ENCODE measurements at places on chromosomes 7 and 10.

- no peak for DNase-seq
These were observed 282.2 kb upstream of the KLF14 start for GRCh38 chr7:131016230-131016629.

DNA sequence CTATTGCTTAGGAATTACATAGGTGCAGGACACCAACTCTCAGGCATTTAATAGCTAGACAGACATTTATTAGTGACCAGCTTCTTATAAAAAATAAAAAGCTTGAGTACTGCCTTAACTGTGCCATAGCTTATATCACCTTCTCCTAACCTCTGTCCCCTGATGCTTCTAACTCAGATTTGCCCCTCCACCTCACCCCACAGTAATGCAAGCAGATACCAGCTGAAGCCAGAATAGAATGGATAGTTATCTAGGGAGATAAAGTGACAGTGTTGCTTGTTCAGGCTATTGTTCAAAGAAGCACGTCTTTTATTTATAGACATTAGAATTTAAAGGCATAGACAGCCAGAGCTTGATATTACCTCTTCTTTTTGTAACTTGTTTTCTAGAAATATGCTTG lies 99.6 kb upstream of the GLCCI1 start:
- DNase-seq, result no peak

GRCh38 chr10:76631884-76632766 lies 1005.5 kb downstream of the KCNMA1 start:
- DNase-seq, result no peak

DNA sequence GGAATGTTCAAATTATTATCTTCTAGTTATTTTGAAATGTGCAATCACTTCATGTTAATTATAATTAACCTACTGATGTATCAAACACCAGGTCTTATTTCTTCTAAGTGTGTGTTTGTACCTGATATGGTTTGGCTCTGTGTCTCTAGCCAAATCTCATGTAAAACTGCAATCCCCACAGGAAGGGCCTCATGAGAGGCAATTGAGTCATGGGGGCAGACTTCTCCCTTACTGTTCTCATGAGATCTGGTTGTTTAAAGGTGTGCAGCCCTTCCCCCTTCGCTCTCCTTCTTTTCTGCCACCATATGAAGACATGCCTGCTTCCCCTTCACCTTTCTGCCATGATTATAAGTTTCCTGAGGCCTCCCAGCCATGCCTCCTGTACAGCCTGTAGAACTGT lies 18.6 kb upstream of the PRKCQ start:
- DNase-seq, result no peak

- peak; percentile 13 for DNase-seq
These were observed 157.0 kb upstream of the CACNA2D1 start for GRCh38 chr7:82600531-82600930.

DNA sequence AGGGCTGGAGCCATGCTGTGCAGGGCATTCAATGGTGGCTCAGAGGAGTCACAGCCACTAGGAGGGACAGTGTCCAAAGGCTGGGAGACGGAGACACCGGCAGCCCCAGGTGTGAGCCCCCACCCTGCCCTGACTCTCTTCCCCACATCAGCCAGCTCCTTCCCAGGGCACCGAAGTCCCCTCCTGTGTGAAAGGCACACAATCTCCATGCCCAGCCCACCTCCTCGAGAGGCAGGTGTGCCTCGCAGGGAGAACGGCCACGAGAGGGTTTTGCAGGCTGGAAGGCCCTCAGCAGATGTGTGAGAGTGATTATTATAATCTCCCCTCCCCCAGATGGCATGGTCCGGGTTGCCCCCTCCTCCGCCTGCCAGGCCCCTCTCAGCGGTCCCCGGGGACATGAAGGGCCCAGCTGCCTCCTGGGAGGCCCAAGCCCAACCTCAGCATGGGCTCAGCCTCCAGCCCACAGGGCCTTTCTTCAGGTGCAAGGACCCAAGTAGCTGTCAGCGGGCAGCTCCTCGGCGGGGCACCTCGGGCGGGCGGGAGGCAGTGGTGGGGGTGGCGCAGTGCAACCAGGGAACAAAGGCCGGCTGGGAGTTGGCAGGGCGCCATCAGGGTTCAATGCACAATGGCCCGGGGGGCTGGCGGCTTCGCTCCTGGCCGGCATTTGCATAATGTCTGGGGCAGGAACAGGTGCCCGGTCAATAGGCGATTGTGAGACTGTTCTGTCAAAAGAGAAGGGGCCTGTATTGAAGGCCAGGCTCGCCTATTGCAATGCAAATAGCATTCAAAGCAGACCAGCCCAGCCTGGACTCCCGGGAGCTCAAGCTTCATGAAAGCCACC lies 155.3 kb upstream of the ZMIZ1 start:
- DNase-seq, result no peak

DNA sequence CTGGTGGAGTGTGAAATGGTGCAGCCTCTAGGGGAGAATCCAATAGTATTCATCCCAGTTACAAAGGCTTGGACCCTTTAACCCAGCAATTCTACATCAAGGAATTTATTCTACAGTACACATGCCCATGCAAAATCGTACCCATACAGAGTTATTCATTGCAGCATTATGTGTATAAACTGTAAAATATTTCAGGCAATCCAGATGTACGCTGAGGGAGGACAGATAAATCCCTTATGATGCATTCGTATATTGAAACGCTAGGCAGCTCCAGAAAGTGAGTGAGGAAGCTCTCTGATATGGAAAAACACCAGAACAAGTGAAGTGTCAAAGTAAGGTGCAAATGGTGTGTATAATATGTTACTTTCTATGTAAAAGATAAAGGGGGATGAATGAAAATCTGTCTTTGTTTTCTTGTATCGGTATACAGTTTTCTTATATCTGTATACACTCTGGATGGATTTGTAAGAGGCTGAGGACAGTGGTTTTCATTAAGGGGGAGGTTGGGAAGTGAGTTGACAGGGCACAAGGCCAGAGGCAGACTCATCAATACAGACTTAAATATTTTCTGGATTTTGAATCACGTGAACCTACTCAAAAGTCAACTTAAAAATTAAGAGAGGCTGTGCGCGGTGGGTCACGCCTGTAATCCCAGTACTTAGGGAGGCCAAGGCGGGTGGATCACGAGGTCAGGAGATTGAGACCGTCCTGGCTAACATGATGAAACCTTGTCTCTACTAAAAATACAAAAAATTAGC lies 17.1 kb downstream of the VWA2 start:
- no peak for DNase-seq

- DNase-seq, result no peak
These were observed 460.9 kb upstream of the CNTNAP2 start for GRCh38 chr7:145655666-145656065.

- DNase-seq, result no peak
These were observed 972 bp downstream of the PHYH start for GRCh38 chr10:13298748-13299436.

GRCh38 chr7:76133839-76134238 lies 67.9 kb upstream of the SRRM3 start:
- no peak for DNase-seq

DNA sequence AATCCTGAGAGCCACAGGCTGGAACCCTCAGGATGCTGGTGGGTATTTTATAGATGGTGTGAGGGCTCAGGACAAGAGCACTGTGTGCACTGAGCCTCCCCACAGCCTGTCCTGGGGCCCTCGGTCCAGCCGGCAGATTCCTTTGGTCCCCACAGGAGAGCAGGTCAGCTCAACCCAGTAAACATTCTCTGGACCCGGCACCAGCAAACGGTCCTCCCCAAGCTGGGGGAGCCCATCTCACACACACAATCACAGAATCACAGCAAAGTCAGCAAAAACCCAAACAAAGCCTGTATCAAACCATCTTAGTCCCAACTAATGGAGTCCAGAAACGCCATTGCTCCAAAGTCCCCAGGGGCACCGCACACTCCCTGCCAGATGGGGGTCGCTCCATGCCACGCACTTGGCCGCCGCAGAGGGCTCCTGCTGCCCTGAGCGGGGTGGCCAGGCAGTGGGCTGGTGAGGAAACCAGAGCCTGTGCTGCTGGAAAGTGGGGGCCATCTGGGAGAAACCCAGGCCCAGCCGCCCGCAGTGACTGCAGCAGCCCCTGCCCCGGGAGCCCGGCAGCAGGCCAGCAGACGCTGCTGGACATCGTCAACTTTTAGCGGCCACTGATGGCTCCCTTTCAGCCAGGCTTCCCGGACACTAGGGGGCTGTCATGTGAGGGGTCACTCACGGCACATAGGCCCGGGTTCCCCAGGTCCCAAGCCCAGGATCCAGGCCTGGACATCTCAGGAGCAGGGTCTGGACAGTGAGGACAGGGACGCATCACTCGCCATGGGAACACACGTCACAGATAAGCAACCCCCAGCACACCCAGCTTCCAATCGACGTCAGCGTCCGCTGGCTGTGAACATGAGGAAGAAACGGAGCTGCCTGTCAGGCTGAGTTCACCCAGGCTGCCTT lies 52.6 kb downstream of the DPYSL4 start:
- peak; percentile 25 for DNase-seq

- no peak for DNase-seq
These were observed 213.0 kb downstream of the BAMBI start for GRCh38 chr10:28890121-28890950.

DNA sequence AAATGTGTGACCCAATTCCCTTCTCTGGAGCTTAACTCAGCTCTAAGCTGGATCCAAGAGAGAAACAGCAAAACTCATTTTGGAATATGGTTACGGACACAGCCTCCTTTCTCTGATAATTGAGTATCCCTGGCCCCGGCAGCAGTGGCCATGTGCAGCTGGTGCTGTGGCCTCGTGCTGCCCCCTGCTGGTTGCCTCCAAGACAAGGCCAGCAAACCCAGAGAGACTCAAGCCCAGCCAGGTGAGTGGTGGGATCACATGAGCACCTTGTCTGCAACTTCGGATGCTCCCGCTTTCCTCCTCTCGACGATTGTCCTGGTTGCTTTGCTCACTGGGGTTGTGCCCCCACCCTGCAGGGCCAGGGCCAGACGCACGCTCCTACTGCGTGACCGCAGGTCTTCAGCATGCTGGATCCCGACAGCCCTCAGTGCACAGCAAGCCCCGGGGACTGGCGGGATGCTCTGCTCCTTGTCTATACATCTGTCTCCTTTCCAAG lies 19.4 kb downstream of the SFTPD start:
- peak; percentile 58 for DNase-seq

- no peak for DNase-seq
These were observed 375.3 kb upstream of the NFE2L3 start for GRCh38 chr7:25776744-25777123.

- no peak for DNase-seq
These were observed 624.0 kb downstream of the NRG3 start for GRCh38 chr10:82498976-82499375.

DNA sequence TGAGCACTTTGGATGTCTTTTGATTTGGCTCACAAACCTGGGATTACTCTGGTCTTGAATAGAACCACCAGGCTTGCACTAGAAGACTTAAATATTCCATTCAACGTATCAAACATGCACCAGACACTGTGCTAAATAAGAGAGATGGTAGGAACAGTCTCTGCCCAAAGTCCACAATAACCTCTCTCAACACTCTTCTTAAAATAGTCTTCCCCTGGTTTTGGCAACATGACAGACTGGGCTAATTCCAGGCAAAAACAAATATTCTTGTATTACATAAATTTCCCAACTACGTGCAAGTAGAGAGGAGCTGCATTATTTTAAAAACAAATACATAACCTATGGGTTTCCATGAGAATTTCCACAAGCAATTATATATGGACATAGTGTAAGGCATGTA lies 64.8 kb upstream of the PAPSS2 start:
- no peak for DNase-seq

DNA sequence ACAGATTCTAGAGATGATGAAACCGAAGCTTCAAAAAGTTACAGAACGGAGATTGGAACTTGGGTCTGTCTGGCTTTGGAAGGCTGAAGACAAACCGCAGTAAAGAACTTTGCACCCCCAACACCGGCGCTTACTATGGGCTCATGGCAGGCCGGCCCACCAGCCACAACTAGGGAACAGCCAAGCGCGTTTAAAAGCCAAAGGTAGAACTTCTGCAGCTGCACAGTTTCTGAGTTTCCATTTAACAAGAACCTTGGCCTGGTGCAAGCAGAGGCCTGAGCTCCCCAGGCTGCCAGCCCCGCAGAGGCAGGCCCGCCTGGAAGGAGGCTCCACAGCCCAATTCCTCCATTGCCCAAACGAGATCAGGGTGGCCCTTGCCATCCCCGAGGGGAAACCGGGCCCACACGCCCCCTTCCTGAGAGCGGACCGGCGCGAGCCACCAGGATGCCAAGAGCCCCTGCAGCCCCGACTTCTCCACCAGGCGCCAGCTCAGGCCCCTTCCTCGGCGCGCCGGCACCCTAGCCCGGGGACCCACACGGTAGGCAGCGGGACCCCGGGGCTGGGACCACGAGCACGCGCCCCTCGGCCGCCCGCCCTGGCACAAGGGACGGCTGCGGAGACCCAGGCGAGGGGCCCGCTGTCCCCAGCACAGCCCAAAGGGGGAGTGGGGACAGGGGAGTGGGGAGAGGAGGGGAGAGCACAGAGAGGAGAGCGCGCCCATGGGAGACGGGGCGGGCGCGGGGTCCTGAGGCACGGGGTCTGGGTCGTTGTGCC lies 566 bp downstream of the MAD1L1 start:
- DNase-seq, result no peak

GRCh38 chr7:4000139-4000538 lies 682.0 kb upstream of the FOXK1 start:
- no peak for DNase-seq

DNA sequence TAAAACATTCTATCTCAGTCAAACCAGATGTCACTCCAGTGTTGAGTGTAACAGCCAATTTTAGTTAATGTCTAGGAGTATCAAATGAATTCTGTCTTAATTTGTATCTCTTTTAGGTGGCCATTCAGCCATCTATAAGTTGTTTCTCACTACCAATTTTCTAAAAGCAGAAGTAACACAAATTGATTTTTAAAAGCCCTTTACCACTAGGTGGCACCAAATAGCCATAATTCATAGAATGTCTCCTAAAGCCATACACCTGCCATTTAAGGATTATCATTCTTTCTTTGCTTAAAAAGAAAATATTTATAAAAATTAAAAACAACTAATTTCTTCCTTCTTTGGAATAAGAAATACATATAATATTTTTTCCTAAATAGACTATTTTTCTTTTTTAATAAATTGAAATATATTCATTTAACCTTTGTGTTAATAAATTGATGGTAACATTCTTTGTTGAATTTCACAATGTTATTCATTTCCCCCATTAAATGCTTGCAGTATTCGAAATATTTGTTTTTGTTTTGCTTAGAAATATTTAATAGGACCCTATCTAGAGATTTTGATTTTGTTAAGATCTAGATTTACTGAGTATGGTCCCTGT lies 107.8 kb upstream of the PPP1R3A start:
- DNase-seq, result peak; percentile 52

All from IMR-90 (cell line).